Vagina (tissue), 2 donors: ENCODE measurements at places on chromosomes 5 and 9. TPM values are rescaled to one million over a fixed set of nuclear protein-coding genes. Genes with fewer than 3 reads are reported as not detected.

The IRX4 gene
- total RNA-seq: 26.8 TPM

The ZMYND19 gene
- total RNA-seq: 10.3 TPM

The OR1J2 gene
- not detected for total RNA-seq

The PCDHA1 gene
- total RNA-seq: not detected
